ENCODE measurements at places on chromosomes 1 and 21.

GRCh38 chr1:180612632-180613031 is 19.2 kb upstream of the XPR1 start:
- no peak for DNase-seq

GRCh38 chr1:94383966-94384408 is 34.2 kb upstream of the ABCD3 start:
- DNase-seq: no peak

GRCh38 chr1:114551400-114551799 is 30.0 kb downstream of the BCAS2 start:
- no peak for DNase-seq

GRCh38 chr1:55164906-55165305 is 50.3 kb downstream of the USP24 start:
- DNase-seq: peak; percentile 51

DNA sequence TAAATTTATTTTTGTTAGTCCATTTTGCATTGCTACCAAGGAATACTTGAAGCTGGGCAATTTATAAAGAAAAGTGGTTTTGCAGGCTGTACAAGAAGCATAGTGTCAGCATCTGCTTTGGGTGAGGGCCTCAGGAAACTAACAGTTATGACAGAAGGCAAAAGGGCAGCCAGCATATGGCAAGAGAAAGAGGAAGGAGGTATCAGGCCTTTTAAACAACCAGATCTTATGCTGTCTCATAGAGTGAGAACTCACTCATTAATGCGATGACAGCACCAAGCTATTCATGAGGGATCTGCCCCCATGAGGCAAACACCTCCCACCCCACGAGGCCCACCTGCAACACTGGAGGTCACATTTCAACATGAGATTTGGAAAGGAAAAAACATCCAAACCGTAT is 898.4 kb downstream of the KCNT2 start:
- no peak for DNase-seq

- no peak for DNase-seq
These were observed 3.1 kb upstream of the OR10J1 start for GRCh38 chr1:159436469-159436868.
